Astrocyte of the hippocampus (primary cell): ENCODE measurements at places on chromosomes 12 and 14.

GRCh38 chr12:57127726-57128518, at the start of gene LRP1:
Gene LRP1, plus strand, starts transcription at chr12:57128483. Its CDS starts 482 bp downstream, at chr12:57128965.
- peak; percentile 93 for DNase-seq

DNA sequence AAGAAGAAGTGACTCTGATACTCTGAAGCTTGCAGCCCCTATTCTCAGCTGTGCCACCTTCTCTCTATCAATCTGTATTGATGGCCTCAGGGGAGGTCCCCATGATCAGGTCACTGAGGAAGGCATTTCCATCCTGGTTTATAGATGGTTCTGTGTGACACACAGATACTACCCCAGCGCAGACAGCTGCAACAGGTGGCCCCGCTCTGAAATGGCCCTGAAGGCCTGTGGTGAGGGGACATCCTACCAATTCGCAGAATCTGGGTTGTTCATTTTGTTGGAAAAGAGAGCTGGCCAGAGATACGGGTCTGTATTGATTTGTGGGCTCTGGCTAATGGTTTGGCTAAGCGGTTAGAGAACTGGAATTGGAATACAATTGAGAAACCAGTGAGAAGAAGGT, 21.7 kb downstream of the DLK1 start:
- no peak for DNase-seq

DNA sequence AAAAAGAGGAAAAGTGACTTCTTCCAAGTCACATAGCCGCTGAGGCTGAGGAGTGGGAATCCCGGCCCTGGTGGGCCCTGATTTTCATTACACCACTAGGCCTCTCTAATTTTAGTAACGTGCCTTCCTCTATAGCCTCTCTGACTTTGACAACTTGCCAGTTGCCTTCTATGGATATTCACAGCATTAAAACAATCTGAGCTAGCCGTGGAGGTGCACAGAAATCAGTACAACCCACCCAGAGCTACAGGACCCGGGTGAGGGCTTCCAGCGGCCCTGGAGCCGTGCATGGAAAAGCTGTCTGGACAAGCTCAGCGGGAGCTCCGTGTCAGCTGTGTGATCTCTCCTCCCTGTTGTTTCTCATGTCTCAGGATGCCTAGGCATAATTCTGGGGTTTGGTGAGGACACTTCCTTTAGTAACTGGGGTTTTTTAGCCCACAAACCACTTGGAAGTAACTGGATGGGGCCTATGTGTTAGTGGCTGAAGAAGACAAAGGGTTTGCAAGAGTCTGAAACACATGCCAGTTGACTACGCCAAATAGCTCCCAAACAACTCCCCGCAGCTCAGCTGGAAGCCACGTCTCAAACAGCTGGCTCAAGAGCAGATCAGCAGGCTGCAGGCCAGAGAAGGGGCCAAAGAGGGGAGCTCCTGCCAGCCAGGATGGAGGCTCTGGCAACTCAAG, 53.0 kb downstream of the SSH1 start:
- peak; percentile 91 for DNase-seq

DNA sequence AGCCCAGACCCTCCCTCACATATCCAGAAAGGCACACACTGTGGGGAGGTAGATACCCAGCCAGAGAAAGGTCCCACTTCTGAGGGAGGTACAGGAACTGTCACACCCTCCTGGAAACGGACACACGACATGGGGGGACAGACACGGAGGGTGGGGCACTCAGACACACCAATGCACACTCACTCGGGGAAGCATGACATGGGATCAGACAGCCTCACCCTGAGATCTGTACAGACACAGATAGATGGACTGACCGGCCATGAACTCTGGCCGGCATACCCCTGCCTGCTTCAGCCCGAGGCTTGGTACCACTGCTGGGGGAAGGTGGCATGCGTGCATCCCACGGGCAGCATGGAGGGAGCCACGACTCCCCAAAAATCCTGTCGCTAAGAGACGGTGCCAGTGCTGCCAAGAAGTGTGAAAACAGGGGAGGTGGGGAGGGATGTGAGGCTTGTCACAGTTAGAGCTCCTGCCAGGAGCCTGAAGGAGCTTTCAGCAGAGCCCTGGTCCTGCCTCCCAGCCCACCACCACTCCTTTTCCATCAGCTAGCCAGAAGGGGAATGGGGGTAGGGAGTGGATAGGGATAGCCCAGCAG, 571 bp downstream of the CPNE6 start:
- DNase-seq: no peak

- no peak for DNase-seq
These were observed 388.1 kb upstream of the TMPO start for GRCh38 chr12:98127336-98127679.

GRCh38 chr12:95231190-95231589, 13.6 kb downstream of the VEZT start:
- peak; percentile 32 for DNase-seq

DNA sequence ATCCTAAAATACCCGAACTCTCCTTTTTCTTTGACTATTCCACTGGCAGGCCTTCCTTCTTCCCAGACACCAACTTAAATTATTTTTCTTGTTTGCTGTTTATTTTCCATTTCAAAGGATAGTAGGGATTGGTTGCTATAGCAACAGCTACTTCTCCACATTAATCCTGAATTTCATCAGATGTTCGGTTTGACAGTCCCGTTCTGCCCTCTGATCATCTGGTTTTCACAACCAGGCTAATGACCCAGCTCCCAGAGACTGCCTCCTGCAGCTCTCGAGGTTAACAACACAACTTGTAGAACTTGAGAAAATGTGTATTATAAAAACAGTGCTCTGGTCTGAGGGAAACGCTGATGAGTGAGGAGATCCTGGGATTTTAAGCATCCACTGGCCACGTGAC, 45.5 kb downstream of the NUAK1 start:
- no peak for DNase-seq

- peak; percentile 68 for DNase-seq
These were observed 10.6 kb downstream of the CEP128 start for GRCh38 chr14:80930836-80931389.

GRCh38 chr14:32637582-32637981, 301.1 kb upstream of the NPAS3 start:
- DNase-seq: no peak

GRCh38 chr12:49512546-49512945, 26.3 kb upstream of the KCNH3 start:
- no peak for DNase-seq

GRCh38 chr14:51095854-51096823, 1.2 kb upstream of the TRIM9 start:
- peak; percentile 71 for DNase-seq

DNA sequence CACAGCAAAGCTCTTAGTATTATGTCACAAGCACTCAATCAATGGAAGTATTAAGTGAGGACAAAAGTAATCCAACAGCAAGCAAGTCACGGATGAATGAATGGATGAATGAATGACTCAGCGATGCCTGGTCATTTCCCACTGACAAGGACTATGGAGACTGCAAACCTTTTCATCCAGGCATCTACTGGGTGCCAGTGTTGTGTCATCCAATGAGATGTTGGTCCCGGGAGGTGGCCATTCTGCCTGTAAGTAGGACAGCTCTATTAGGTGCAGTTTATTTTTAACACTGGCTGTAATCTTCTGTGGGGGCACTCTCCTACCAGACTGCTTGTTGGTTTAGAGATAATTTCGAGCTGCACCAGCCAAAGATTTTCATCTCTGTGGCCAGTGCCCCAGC, 39.4 kb downstream of the STAB2 start:
- peak; percentile 23 for DNase-seq

DNA sequence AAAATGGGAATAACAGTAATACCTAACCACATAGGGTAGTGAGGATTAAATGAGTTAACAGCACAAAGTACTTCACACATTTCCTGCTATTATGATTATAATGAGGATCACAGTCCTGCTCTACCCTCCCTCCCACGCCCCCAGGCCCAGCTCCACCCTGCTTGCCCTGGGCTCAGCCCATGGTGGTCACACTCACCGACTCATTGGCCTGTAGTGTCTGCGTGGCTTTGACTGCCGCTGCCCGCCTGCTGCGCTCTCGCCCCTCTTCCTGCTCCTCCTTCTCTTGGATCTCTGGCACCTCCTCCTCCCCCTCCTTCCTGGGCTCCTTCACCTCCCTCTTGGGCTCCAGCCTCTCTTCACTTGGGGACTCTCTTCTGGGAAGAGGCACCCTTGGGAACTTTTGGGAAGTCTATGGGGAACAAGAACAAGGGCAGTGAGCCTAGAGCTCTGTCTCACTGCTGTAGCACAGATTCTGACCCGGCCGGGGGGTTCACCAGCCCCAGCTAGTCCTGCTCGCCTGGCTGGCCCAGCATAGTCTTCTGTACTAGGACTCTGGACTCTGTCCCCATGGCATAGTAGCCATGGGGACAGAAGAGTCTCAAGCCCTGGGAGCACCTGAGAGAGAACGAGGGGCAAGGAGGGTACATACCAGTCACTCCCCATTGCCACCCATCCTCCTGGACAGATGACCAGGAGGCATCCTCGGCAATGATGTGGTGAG, 7.1 kb upstream of the PNMA1 start:
- DNase-seq: no peak

- peak; percentile 2 for DNase-seq
These were observed 547 bp downstream of the CNTN1 start for GRCh38 chr12:40692765-40693206.

DNA sequence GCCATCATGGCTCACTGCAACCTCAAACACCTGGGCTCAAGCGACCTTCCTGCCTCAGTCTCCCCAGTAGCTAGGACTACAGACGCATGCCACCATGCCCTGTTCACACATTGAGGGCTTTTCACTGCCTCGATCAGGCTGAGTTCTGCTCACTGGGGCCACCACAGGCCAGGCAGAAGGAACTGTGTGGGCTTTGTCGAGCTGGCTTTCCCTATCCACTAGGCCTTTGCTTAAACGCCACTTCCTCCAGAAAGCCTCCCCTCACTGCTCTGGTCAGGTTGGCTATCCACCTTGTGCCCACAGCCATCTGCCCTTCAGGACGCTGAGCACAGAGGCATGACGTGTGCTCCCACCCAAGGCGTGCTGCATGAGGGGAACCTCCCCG, 45.2 kb downstream of the MLXIP start:
- no peak for DNase-seq

- DNase-seq: peak; percentile 61
These were observed 208.8 kb upstream of the EEA1 start for GRCh38 chr12:93137656-93138612.

- DNase-seq: no peak
These were observed 1039.3 kb upstream of the FOXG1 start for GRCh38 chr14:27727251-27727770.

DNA sequence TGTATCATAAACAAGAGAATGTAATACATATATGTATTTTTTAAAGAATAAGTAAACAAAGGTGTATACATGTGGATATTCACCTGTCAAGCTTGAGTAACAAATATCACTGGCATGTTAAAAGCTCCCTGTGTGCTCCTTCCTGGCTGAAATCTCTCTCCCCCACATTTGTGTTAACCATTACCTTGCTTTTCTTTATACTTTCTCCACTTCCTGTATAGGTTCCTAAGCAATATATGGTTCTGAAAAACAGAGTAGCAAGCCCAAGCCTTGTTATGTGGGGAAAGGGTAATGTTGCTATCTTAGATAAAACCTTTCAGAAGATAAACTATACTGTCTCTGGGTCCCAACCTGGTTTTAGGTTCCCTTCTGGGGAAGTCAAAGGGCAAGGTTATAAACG, 32.3 kb upstream of the TBC1D30 start:
- no peak for DNase-seq

GRCh38 chr12:10740182-10740581, 17.1 kb upstream of the YBX3 start:
- no peak for DNase-seq

DNA sequence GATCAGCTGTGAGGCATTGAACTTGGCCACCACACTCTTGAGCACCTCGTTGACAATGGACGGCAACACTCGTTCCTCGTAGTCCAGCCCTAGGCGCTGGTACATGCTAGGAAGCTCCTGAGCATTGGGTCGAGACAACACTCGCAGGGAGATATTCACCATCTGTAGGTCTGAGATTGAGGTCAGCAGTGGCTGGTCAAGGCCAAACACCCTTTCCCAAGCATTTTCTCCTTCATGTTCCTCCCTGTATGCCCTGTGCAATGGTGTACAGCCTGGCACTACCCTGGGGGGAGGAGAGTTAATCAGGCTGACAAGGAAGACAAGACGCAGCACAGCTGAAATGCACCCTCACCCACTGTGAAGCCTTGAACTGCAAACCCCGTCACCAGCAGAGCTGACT, 2.0 kb downstream of the PHB2 start:
- no peak for DNase-seq

- DNase-seq: no peak
These were observed 343.1 kb downstream of the FLRT2 start for GRCh38 chr14:85873006-85873405.

DNA sequence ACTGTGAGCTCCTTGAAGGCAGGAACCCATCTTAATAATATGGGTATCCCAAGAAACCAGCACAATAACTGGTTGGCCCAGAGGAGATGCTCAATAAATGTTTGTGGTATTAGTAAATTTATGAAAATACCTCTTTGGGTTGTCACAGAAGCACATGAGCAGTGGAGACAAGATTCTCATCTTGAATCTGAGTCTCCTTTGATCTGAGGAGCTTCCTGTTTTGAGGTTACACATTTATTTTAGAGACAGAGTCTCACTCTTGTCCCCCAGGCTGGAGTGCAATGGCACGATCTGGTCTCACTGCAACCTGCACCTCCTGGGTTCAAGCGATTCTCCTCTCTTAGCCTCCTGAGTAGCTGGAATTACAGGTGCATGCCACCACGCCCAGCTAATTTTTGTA, 247.4 kb downstream of the NRXN3 start:
- no peak for DNase-seq

GRCh38 chr14:69559581-69560011, 15.1 kb downstream of the CCDC177 start:
- peak; percentile 67 for DNase-seq

- peak; percentile 89 for DNase-seq
These were observed 92.5 kb downstream of the SSPN start for GRCh38 chr12:26287671-26288381.

GRCh38 chr12:91769736-91770135, 375.9 kb downstream of the BTG1 start:
- DNase-seq: peak; percentile 11

DNA sequence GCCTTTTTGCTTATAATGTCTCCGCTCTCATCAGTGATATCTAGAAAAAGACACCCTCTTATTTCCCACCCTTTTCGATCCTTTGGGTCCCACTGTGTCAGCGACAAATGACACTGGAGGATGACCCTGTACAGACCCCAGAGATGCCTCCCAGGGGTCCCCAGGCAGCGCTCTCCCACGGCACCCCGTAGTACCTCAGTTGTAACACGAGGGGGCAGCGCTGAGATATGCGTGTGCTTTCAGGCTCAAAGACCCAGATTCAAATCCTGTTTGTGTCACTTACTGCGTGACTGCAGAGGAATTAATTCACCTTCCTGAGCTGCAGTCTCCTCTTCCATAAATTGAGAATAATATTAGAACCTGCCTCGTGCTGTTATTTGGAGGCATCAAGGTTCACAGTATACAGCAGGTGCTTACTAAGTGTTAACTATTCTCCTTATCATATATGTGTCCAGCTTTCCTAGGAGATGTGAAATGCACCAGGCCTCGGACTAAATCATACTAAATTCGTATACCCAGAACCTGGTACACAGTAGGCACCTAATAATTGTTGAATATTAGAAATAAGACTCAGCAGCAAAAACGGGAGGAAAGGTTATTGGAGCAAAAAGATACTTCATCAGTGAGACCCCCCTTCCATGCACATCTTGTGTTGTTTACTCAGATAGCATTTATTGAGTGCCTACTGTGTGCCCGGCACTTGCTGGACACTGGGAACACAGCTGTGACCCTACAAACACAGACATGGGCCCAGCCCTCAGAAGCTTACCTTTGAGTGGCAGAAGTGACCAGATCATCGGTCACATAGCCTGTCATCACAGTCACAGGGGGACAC, 99.9 kb downstream of the PHETA1 start:
- no peak for DNase-seq

GRCh38 chr12:98260276-98260675, 255.1 kb upstream of the TMPO start:
- no peak for DNase-seq
